Kidney epithelial cell (primary cell): ENCODE measurements at places on chromosomes 6 and 20.

DNA sequence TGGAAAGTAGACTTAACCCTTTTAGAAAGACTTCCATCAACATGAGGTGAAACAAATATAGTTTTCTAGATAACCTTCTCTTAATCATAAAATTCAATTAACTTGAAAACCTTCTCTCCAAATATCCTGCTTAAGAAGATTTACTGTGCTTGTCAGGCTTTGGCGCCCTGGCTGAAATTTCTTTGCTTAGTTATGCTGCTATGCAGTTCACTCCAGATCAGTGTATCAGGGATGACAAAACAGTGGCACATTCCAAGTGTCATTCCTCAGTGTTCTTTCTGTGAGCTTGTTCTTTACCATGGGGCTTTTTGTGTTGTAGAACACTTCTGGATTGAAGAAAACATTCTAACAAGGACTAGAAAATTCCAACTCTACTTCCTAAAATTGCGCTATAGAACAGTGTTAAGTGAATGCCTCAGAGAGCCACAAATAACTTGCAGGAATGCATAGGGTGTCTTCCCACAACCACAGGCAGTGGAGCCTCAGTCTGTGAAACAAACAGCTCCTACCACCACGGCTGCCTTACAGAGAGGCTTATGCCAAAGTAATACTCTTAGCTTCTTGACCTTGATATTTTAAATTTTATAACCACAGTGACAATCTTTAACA is 443.6 kb downstream of the CDC5L start:
- no peak for DNase-seq

DNA sequence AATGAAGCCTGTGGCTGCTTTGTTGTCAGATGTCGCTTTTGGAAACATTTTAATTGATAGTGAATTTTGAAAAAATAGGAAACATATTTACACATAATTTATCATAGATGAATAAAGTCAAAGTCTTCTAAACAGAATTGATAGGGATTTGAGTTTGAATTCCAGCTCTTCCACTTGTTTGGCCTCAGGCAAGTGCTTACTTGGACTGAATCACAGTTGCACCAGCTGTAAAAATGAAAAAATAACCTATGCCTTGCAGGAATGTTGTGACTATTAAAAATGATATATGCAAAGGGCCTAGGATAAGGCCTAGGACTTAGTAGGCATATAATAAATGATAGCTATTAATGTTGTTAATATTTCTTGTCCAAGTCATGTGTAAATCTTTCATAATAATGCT is 618.5 kb upstream of the MMS22L start:
- DNase-seq, result no peak

DNA sequence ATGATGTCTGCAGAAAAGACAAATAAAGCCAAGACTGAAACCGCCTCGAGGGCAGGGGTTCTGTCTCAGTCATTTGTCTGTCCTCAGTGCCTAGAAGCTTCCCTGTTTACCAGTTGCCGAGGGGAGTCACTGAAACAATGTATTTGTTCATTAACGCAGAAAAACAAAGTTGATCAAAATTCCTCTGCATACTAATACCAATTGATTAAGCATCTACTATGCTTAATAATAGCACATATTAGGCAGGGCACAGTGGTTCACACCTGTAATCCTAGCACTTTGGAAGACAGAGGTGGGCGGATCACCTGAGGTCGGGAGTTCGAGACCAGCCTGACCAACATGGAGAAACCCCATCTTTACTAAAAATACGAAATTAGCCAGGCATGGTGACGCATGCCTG is 1.8 kb upstream of the FKBP5 start:
- no peak for DNase-seq

DNA sequence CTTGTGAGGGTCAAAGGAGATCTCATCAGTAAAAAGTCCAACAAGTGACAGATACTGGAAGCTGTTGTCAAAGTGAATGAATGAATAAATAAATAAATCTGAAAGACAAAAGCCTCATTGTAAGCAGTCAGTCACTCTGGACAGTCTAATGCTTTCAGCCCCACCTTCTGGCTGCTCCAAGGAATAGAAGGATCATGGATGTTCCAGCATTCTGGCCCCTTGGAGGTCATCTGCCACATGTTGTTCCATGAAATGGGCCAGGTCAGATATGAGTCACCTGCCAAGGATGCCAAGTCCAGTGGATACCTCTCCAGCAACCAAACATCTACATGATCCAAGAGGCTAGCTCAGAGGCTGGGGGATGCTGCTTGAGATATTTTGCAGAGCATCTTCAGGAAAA is 185.6 kb downstream of the BMP7 start:
- no peak for DNase-seq

- peak; percentile 96 for DNase-seq
Observed at GRCh38 chr6:134908906-134909516, 40.9 kb downstream of the ALDH8A1 start.

DNA sequence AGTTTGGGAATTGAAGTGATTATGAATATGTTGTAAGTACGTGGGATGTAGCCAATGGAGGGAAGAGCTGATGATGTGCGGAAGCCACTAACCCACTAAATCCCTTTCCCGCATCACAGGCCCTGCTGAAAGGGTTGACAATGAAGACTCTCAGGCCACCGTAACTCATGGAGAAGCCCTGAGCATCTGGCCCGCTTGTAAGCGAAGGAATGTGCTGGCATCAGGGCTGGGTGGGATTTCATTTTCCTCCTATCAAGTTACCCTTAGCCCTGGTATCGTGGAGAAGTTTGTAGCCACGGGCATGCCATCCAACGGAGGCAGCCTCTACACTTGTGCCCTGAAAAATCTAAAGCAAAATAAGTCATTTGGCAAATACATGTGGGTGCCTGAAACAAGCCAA is 355.0 kb downstream of the CDH26 start:
- no peak for DNase-seq

DNA sequence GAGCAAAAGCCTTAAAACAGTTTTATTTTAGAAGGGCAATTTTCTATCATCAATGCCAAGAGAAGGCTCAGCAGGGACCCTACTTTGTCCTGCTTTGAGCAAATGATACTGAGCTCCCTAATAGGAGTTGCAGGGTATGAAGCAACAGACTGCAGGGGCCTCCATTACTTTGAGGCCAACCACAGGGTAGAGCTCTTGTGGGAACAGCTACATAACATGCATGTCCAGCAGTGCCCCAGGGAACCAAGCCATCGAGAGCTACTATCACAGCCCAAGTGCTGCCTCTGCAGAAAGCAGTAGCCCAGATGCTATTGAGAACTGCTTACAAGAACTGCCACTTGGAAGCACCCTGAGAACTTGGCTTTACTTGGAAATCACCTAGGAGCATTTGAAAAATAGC is 222.1 kb downstream of the LAMA2 start:
- DNase-seq, result no peak

- no peak for DNase-seq
Observed at GRCh38 chr20:48758206-48758820, 69.5 kb downstream of the PREX1 start.

DNA sequence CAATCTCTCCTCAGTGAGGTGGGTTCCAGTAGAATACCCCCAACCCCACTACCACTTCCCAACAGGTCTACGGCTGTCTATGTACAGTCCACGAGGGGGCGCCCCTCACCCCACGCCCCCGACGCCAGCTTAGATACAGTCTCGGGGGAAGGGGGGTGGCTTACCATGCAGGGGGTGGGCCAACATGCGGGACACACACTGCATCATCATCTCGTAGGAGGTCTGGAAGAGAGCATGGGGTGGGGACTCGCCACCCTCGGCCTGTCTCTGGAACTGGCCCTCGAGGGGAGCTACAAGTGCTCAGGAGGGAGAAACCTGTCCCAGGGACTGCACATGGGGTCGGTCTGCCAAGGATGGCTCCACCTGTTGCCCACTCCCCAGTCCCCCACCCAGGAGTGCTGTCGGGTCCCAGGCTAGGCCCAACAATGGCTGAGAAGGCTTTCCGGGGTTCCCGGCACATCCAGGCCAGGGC is 8.5 kb downstream of the MTCH1 start:
- DNase-seq, result no peak

DNA sequence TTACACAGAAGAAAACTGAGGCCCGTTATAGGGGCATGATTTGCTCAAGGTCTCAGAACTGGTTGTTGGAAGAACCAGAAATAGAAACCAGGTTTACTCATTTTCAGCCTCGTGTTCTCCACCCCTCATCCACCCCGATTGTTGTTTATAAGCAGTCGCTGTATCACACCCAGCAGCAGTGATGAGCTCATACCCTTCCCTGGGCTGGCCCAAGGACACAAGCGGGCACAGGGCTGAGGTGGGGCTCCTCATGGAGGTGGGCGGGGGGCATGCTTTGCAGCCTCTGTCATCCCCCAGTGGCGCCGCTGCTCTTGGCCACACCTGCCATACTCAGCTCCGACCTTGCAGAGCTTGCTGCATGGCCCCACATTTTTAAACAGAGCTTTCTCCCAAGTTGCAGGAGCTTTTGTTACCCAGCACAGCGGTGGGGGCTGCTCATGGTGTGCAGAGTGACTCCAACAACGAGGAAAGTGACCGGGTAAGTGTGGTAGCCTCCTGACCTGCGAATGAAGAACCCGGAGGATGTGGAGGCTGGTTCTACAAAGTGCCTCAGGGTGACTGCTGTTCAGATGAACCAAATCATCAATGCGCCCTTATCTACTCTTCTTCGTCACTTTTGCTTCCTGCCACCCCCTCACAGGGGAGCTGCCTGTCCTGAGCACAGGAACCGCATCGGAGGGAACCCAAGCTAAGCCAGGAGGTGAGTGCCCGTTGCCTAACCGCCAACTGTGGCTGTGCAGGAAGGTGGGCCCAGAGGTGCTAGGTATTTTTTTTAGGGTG is 43.6 kb upstream of the NKX2-2 start:
- DNase-seq, result no peak

DNA sequence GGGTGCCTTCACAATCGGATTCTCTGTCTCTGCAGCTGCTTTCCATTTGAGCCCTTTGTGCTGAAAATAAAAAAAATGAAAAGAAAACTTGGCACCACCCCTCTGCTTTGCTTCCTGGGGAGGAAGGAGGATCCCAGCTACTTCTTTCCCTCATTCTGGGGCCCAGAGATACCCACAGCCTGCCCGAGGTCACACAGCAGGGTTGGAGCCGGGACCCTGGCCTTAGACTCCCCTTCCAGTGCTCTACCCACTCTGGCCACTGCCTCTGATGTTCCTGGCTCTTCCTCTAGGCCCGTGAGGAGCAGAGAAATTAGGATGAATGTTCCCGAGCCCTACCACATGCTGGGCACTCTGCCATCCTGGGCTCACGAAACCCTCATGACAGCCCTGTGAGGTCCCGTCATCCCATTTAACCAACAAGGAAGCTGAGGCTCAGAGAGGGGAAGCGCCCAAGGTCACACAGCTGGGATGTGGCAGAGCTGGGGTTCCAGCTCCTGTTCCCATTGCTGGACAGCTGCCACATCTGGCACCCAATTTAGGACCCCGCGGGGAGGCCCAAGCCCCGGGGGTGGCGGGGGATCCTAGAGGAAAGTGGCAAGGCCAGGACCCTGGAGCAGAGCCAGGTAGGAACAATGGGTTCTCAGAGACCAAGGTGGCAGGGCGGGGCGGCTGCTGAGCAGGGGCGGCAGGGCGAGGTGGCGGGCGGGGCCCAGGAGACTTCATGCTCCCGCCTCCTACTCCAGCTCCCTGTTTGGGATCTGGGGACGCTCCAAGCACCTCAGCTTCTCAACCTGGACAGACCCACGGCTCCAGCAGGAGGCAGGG is 76.6 kb downstream of the CEBPB start:
- DNase-seq, result no peak

- no peak for DNase-seq
Observed at GRCh38 chr6:148611213-148611612, 135.6 kb upstream of the UST start.

- no peak for DNase-seq
Observed at GRCh38 chr20:34544109-34544796, 14.3 kb upstream of the MAP1LC3A start.

- DNase-seq, result peak; percentile 28
Observed at GRCh38 chr20:5072756-5073659, 46.8 kb downstream of the PCNA start.

- DNase-seq, result no peak
Observed at GRCh38 chr6:15897063-15897876, 231.6 kb upstream of the MYLIP start.

- DNase-seq, result peak; percentile 2
Observed at GRCh38 chr6:100617633-100618350, 153.1 kb upstream of the SIM1 start.

DNA sequence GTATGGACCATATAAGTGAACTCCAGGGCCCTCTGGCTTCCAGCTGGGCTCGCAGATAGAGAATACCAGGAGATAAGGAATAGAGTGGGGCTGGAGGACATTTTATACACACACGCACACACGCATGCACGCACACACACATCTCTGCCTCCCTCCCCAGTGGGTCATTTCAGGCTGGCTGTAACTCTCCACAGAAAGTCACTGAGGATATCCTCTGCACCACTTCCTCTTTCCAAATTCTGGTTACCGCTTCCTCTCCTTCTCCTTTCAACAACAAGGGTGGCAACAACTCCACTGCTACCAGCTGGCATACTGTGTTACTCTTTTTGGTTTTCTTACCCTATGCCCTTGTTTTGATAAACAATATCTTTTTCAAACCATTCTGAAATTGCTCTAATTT is 280.2 kb downstream of the COL12A1 start:
- no peak for DNase-seq

DNA sequence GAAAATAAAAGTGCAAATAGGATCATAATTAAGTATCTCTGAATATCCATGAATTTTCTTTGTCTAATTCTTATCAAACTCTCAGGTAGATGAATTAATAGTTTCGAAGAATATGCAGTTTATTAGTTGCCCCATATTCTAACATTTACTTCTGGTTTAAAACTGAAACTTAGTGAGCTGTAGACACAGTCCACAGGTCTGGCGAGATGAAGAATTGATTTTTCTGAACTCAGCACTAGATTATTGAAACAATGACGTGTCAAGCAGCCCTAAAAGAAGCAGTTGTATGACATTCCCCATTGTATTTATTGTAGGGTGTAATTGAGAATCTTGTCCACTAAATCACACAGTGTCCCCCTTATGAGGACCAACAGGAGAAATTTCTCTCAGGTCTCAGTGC is 407.1 kb downstream of the GRIK2 start:
- no peak for DNase-seq

GRCh38 chr6:170046791-170047626 is 243.9 kb downstream of the DLL1 start:
- DNase-seq, result no peak

DNA sequence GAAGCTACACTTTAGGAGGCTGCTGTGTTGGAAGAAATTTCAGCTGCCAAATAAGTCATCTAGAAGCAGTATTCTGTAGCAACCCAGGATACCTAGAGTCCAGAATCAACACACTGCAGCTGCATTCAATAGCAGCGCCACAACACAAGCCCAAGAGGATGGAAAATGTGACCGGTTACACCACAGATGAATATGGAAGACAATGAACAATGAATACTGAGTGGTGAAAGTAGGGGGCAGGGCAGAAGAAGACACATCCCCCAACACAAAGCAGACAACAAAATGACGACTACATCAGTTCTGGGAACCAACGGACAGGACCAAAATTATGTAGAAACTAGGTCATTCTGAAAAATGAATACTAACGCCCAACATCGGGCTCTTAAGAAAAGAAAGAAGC is 38.2 kb downstream of the KIF6 start:
- no peak for DNase-seq
